ENCODE measurements at places on chromosomes 11 and 22. TPM values are rescaled to one million over a fixed set of nuclear protein-coding genes. Genes with fewer than 3 reads are reported as not detected.

Gene KCNJ1
- not detected for total RNA-seq

Gene SCN3B
- total RNA-seq = 0.22 TPM

Gene MFRP
- not detected for total RNA-seq

Gene MEI1
- 6.7 TPM for total RNA-seq

Gene TRIM49D1
- not detected for total RNA-seq

Gene MRPL40
- total RNA-seq = 29.8 TPM

Gene DEUP1
- total RNA-seq = not detected

Gene RASGRP2
- 1.0 TPM for total RNA-seq

Gene CABP4
- total RNA-seq = not detected

Gene NLRP10
- total RNA-seq = 3.4 TPM

Gene ZNF214
- total RNA-seq = 1.4 TPM

Gene FOLR3
- not detected for total RNA-seq

Measured in placental pericyte (primary cell).